ENCODE measurements at places on chromosomes 3 and 15. TPM values are rescaled to one million over a fixed set of nuclear protein-coding genes. Genes with fewer than 3 reads are reported as not detected.

RNF111 gene
- total RNA-seq: 49.1 TPM

EDEM1 gene
- total RNA-seq: 16.9 TPM

TNIK gene
- 118 TPM for total RNA-seq

MUC20 gene
- 10.0 TPM for total RNA-seq

GHSR gene
- not detected for total RNA-seq

FAM174B gene
- 14.1 TPM for total RNA-seq

ADAMTS17 gene
- 8.5 TPM for total RNA-seq

CCPG1 gene
- 57.6 TPM for total RNA-seq

CADM2 gene
- total RNA-seq: 120 TPM

SEMA3G gene
- total RNA-seq: 2.8 TPM

CLDN16 gene
- 0.63 TPM for total RNA-seq

ZMAT3 gene
- 9.7 TPM for total RNA-seq

GOLGA6A gene
- total RNA-seq: not detected

SOX2 gene
- total RNA-seq: 93.6 TPM

PPP1R2 gene
- 65.4 TPM for total RNA-seq

PLD1 gene
- total RNA-seq: 9.1 TPM

EXD1 gene
- 0.63 TPM for total RNA-seq

ATP10A gene
- 2.5 TPM for total RNA-seq

VGLL3 gene
- 0.94 TPM for total RNA-seq

ZNF609 gene
- 60.1 TPM for total RNA-seq

ZNF620 gene
- 16.3 TPM for total RNA-seq

RASL12 gene
- total RNA-seq: 2.8 TPM

B3GALNT1 gene
- total RNA-seq: 88.3 TPM

ARGFX gene
- not detected for total RNA-seq

ZNF385D gene
- 23.2 TPM for total RNA-seq

SYNM gene
- 6.3 TPM for total RNA-seq

RPS27L gene
- 16.3 TPM for total RNA-seq

HDC gene
- total RNA-seq: not detected

SLC12A6 gene
- 62.0 TPM for total RNA-seq

SEC11A gene
- total RNA-seq: 46.6 TPM

WDR93 gene
- total RNA-seq: 0.63 TPM

CYP1A2 gene
- not detected for total RNA-seq

SKIC8 gene
- total RNA-seq: 79.5 TPM

VEPH1 gene
- 15.7 TPM for total RNA-seq

TF gene
- total RNA-seq: 7.2 TPM

CCR9 gene
- not detected for total RNA-seq

TNFAIP8L3 gene
- 0.94 TPM for total RNA-seq

Data from parietal lobe (tissue), 2 donors.